ENCODE measurements at places on chromosomes 12 and 14. TPM values are rescaled to one million over a fixed set of nuclear protein-coding genes. Genes with fewer than 3 reads are reported as not detected.

PRICKLE1 gene
- 24.0 TPM for polyA plus RNA-seq

GARIN6 gene
- polyA plus RNA-seq: not detected

TMEM229B gene
- 0.53 TPM for polyA plus RNA-seq

METTL25 gene
- 11.8 TPM for polyA plus RNA-seq

CNIH1 gene
- 176 TPM for polyA plus RNA-seq

PTPRO gene
- polyA plus RNA-seq: 1.1 TPM

All from muscle of back (tissue), 13 donors.